ENCODE measurements at places on chromosomes 7 and 10. TPM values are rescaled to one million over a fixed set of nuclear protein-coding genes. Genes with fewer than 3 reads are reported as not detected.
A peak's percentile ranks its signal among the peaks of the same experiment; 100 is the strongest.

GRCh38 chr10:90461437-90462155 lies 396.2 kb downstream of the HTR7 start:
- no peak for DNase-seq

GRCh38 chr7:129664029-129665012 lies 52.8 kb downstream of the NRF1 start:
- DNase-seq, result no peak

- DNase-seq, result no peak
Measured at GRCh38 chr10:53166325-53166724, 393.7 kb upstream of the MBL2 start.

GRCh38 chr10:14536241-14537213 lies 205.8 kb upstream of the FRMD4A start:
- DNase-seq, result peak; percentile 59

RELN gene
- total RNA-seq, result 5.4 TPM

PDE6C gene
- total RNA-seq, result not detected

DNA sequence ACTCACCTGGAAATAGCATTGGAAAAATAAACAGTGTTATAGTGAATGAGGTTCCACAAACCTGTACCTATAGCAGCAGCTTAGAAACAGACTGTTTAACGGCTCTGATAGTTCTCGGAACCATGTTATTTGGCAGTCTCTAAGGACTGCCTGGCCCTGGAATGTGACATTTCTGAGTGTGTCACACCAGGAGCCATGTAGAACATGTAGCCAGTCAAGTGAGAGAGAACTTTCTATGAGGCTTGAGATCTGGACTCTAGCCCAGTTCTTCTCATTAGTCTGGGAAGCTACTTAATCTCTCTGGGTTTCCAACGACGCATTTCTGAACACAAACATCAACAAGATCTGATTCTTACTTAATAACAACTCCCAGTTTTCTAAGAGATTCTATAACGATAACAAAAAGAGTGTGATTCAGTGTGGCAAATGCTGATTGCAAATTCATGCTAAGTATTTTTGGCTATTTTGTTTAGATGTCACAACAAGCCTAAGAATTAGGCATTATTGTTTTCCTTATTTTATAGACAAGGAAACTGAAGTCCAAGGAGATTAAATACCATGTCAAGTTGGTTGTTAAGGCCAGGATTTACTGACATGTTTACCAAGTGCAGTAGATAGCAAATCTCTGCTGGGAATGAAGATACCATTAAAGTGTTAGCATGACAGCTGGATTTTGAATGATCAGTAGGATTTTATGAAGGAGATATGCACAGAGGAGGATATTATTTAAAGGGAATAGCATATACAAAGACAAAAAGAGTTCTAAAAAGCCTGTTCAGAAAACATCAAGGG lies 47.2 kb downstream of the APBB1IP start:
- DNase-seq, result no peak

COL28A1 gene
- total RNA-seq, result 17.3 TPM

DNA sequence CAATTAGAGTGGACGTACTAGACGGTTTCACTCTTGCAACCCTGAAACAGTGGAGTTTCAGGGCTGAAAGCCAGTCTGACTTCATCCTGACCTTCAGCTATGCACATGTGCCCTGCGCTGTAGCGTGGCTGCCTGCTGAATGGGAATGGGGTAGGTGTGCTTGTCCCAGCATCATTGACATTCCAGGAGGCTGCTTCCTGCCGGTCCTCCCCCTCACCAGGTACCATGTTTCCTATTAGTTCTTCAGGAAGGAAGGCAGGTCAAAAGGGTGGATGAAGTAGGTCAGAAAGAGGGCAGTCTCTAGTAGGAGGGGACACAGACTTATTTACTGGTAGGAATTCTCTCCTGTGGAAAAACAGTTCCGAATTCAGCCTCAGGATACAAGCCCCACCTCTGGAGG lies 551.8 kb upstream of the GALNT17 start:
- DNase-seq, result no peak

- no peak for DNase-seq
Measured at GRCh38 chr10:73517166-73517888, 21.5 kb upstream of the PPP3CB start.

PTF1A gene
- 50.7 TPM for total RNA-seq

DNA sequence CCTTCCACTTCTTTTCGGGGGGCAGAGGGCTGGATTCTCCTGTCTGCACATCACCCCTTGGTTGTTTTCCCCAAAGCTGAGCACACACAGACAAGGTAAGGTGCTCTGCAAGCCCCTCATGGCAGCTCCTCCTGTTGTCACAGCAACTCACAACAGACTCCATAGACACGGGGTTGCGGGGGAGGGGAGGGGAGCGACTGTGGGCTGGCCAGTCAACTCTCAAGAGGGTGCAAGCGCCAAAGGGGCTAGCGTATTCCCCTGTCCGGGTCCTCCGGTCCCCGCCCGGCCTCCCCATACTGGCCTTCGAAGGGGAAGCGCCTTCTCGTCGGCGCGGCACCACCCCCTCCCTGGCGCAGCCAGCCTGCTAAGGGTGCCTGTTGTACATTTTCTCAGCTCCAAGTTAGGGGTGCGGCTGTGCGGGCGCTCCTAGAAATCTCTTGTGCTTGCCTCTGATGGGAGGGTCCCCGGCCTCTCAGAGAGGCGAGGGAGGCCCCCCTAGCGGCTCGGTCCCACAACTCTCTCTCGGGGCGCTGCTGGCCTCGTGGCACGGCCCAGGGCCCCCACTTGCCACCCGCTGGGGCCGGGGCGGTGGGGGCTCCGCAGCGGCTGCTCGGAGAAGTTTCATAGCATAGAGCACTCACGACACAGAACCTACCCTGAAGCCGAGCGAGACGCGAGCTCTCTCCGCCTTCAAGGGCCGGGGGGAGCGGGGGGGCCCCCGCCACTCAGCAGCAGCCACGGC lies 498 bp downstream of the RHOBTB1 start:
- peak; percentile 48 for DNase-seq

DNA sequence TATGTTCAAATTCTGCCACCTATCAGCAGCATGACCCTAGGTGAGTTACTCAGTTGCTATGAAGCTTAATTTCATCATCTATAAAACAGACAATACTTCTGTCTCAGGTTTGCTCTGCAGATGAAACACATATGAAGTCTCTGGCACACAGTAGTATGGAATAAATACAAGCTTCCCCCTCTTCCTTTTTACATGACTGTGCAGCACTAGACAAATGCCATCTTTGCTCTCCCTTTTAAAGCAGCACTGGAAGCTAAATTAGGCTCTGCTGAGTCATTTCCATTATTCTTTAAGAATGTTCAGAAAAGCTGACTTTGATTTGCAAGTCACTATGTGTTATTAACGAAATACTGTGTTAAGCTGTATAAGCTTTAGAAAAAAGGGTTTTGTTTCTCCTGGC lies 40.7 kb upstream of the ANAPC16 start:
- DNase-seq, result no peak

DNA sequence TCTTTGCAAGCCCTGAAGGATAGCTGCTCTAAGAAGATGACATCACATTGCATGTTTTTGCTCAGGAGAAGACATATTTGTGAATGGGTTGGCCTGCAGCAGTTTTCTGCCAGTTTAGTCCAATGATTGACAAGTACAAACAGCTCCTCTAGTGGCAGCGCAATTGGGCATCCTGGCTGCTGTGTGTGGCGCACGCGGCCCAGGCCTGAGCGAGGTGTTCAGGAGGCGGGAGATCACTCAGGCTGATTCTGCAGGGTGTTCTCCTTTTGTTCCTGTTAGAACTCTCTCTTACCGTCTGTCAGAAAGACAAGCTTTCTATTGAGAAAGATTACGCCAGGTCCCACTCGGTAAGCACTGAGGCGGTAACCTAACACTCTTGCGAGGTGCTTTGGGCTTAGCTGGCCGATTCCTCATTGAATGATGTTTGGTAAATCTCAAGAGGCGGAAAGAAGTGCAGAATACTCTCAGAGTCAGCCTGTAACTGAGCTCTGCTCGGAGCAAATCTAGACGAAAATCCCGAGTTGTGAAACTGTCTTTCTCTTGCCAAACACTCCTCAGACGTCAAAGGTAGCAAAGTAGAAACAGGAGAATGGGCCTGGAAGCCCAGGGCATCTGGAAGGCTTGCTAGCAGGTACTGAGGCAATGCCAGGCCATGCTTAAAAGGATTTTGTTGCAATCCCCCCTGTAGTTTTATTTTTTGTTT lies 219.2 kb upstream of the BMPER start:
- DNase-seq, result no peak

GIMAP4 gene
- total RNA-seq, result not detected

- no peak for DNase-seq
Measured at GRCh38 chr7:115299397-115300037, 377.6 kb downstream of the MDFIC start.

- no peak for DNase-seq
Measured at GRCh38 chr7:29825775-29826529, 19.6 kb downstream of the WIPF3 start.

DNA sequence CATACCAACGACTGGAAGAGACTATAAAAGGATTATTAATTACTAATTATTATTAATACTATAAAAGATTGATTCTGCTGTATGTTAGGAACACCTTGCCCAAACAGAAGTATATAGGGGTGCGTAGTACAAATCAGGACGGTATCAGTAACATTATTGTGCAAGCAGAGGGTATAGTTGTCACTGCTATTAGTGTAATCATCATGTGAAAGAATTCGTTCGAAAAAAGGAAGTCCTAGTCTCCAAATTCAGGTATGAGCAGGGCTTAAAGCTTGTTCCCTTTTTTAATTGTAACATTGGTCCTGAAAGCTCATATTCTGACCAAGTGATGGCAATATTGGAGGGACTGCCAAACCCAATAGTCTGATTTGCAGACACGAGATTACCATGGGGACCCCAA lies 81.8 kb downstream of the THSD7A start:
- no peak for DNase-seq
